ENCODE measurements at places on chromosomes 5 and 9.

DNA sequence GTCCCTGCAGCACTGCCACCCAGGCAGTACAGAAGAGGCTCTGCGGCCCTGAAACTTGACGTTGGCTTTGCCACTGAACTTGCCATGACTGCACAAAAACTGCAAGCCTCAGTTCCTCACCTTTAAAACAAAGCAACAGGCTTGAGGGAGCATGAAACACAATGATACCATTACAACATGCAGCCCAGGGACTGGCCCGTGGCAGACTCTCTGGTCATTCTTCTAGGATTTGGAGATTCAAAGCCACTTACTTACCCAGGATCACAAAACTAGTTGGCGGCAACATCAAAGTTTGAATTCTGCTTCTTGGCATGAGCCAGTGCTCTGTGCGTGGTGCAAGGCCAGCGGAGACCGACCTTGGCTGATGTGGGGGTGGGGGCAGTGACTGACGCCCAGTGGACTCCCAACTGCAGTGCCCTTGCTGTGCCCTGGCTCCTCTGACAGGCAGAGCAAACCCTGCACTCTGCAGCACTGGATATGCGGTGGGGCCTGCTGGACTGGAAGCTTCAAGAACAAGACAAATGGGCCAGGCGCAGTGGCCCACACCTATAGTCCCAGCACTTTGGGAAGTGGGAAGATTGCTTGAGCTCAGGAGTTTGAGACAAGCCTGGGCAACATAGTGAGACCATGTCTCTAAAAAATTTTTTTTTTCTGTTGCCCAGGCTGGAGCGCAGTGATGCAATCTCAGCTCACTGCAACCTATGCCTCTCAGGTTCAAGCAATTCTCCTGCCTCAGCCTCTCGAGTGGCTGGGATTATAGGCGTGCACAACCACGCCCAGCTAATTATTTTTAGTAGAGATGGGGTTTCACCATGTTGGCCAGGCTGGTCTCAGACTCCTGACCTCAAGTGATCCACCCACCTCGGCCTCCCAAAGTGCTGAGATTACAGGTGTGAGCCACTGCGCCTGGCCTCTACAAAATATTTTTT lies 18.9 kb downstream of the SQSTM1 start:
- DNase-seq = no peak

GRCh38 chr9:89978185-89978584 lies 373.4 kb downstream of the GADD45G start:
- DNase-seq = no peak

GRCh38 chr5:14216372-14216771 lies 73.2 kb downstream of the TRIO start:
- DNase-seq = no peak

DNA sequence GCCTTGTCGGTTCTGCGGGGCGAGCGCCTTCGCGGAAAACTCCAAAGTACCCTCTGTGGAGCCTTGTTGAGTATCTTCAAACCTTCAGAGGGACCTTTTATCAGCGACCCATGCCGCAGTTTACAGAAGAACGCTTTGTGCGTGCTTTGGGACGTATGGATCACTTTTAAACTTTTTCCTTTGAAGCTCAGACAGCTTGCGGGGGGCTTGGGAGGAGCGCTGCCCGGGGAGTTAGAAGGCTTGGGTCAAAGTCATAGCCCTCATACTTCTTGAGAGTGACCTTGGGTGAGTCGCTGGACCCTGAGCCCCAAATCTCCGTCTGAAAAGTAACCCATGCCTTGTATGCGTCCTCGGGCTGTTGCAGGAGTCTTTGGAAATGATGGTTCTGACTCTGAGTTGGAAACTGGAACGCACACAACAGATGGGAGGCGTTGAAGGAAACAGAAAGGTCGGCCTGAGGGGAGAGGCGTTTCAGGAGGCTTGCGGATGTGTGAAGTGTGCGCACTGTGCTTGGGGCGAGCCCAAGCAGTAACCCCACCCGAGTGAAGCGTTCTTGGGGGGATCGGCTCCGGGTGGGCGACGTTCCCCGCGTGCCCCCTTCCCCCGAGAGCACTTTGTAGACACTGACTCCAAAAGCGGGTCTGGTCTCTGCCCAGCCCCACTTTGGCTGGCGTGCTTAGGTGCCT lies 661 bp upstream of the SLC25A51 start:
- no peak for DNase-seq

- no peak for DNase-seq
These were observed 45.1 kb downstream of the GAS1 start for GRCh38 chr9:86902176-86902575.

- no peak for DNase-seq
These were observed 26.2 kb downstream of the TERT start for GRCh38 chr5:1268666-1269065.

GRCh38 chr5:154849791-154850201 lies 607 bp downstream of the FAXDC2 start:
- DNase-seq = peak; percentile 66

GRCh38 chr5:10467281-10468198 lies 25.9 kb downstream of the ROPN1L start:
- no peak for DNase-seq

DNA sequence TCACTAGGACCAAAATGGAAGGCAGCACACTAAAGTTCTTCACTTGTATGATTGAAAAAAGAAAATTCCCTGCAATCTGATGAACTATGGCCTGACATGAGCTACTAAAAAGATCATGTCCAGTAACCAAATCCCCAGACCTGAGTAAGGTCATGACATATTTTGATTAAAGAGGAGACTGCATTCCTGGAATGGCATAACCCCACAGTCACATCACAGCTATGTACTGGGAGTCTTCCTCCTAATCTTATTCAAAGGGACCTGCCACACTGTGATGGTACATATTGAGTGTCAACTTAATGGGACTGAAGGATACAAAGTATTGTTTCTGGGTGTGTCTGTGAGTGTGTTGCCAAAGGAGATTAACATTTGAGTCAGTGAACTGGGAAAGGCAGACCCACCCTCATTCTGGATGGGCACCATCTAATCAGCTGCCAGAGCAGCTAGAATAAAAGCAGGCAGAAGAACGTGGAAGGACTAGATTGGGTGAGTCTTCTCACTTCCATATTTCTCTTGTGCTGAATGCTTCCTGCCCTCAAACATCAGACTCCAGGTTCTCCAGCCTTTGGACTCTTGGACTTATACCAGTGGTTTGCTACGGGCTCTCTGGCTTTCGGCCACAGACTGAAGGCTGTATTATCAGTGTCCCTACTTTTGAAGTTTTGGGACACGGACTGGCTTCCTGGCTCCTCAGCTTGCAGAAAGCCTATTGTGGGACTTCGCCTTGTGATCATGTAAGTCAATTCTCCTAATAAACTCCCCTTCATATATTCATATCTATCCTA lies 345.0 kb downstream of the TMEM38B start:
- no peak for DNase-seq

DNA sequence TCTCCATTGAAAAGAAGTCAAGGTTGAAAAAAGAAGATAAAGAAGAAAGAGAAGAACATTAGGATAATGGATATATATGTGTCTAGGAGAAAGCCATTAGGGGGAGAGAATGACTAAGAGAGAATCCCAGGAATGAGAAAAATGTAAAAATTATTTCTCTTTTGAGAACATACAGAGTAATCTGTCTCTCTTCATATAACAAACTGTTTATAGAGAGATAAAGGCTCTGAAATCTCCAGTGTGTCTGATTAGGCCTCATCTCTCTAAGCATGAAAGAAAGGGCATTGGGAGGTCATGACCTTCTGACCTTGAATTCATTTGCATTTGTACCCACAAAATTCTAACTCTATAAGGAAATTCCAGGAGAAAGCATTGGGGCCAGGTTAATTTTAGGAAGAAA lies 3.5 kb upstream of the MPDZ start:
- DNase-seq = no peak

- no peak for DNase-seq
These were observed 418.2 kb downstream of the GABRG2 start for GRCh38 chr5:162485666-162486292.

GRCh38 chr5:101894985-101895384 lies 401.1 kb downstream of the SLCO4C1 start:
- DNase-seq = no peak

DNA sequence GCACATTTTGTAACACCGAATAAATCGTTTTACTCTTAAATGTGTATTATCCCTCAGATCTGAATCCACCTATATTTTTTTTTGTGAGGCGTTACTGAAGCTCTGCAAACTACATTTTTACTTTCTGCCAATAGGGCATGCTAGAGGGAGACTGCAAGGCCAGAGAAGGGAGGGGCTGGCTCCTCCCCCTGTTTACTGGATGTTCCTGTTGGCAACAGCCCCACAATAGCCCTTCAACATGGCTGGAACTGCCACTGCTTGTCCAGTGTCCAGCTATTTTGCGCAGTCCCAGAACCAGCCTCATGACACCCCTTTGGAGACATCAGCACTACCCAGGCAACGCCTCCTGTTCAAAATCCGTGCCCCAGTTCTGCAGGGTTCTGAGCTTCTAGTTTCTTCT lies 85.4 kb upstream of the MIER3 start:
- peak; percentile 45 for DNase-seq

GRCh38 chr9:77447646-77448045 lies 200.5 kb downstream of the GNA14 start:
- DNase-seq = no peak

- no peak for DNase-seq
These were observed 14.3 kb downstream of the LHX3 start for GRCh38 chr9:136190656-136191055.

- DNase-seq = no peak
These were observed 42.0 kb downstream of the BICD2 start for GRCh38 chr9:92722386-92723298.

GRCh38 chr9:128280084-128280622 lies 4.1 kb downstream of the SWI5 start:
- DNase-seq = no peak

DNA sequence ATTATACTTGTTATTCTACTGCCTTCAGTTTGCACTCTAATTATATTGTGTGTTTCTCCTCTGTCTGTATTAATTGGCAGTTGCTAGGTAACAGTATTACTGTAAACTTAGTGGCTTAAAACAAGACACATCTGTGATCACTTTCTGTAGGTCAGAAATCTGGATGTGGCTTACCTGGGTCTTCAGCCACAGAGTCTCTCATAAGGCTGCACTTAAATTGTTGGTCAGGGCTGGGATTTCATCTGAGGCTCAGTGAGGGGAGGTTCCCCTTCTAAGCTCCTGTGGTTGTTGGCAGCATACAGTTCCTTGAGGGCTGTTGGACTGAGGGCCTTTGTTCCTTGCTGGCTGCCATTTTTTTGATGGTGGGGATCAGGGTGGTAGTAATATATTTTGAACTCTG lies 68.8 kb downstream of the SLC44A1 start:
- no peak for DNase-seq

GRCh38 chr9:135983208-135984071 lies 22.3 kb upstream of the UBAC1 start:
- DNase-seq = no peak

Data from globus pallidus (tissue), 1 donor.